Activated naive CD4-positive, alpha-beta T cell treated with anti-CD3 and anti-CD28 coated beads, Interleukin-2, amount 10 ng/mL, durations not matched to agents 5 hours and 36 hours (primary cell): ENCODE measurements at places on chromosomes 6 and 20. TPM values are rescaled to one million over a fixed set of nuclear protein-coding genes. Genes with fewer than 3 reads are reported as not detected.

The E2F3 gene
- 24.3 TPM for total RNA-seq

The DSN1 gene
- total RNA-seq: 24.3 TPM

The TNXB gene
- 4.8 TPM for total RNA-seq

The GATA5 gene
- total RNA-seq: not detected

The THBS2 gene
- total RNA-seq: not detected

The ADGRG6 gene
- 0.18 TPM for total RNA-seq

The TGM3 gene
- total RNA-seq: not detected

The SIGLEC1 gene
- not detected for total RNA-seq

The AAR2 gene
- total RNA-seq: 20.6 TPM

The RFX6 gene
- total RNA-seq: not detected

The TNF gene
- total RNA-seq: 53.4 TPM

The SLCO4A1 gene
- 66.6 TPM for total RNA-seq

The IPCEF1 gene
- 20.0 TPM for total RNA-seq

The ZNF341 gene
- 4.3 TPM for total RNA-seq

The DLL1 gene
- total RNA-seq: 0.87 TPM

The MLN gene
- total RNA-seq: not detected

The SPATA25 gene
- 2.5 TPM for total RNA-seq

The FKBP1C gene
- total RNA-seq: 0.29 TPM
